ENCODE measurements at places on chromosomes 5 and 9. TPM values are rescaled to one million over a fixed set of nuclear protein-coding genes. Genes with fewer than 3 reads are reported as not detected.

Gene SLC36A3
- not detected for polyA plus RNA-seq

DNA sequence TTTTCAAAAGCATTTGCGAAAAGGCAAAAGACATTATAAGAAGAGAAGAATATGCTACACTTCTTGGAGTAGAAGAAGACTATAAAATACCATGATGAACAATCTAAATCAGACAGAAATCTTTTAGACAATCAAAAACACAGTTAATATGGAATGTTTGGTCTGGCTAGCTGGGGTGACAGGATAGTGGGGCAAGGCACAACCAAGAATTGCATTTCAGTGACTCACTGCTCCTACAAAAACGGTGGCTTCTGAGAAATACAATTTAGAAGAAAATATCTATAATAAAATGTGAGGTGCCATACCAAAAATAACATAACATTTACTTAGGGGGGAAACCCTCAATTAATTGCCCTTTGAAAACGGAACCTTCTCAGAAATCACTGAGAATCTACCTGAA lies 363.4 kb downstream of the NPR3 start:
- no peak overlapping the region for H3K4me3 ChIP-seq
- no peaks in the 10 kb centered on the region for H3K36me3 ChIP-seq
- no peaks in the 10 kb centered on the region for H3K27me3 ChIP-seq
- no peaks in the 10 kb centered on the region for H3K4me1 ChIP-seq
- no peak for DNase-seq
- no peak overlapping the region for H3K27ac ChIP-seq

Gene ADAMTS19
- 4.8 TPM for polyA plus RNA-seq

DNA sequence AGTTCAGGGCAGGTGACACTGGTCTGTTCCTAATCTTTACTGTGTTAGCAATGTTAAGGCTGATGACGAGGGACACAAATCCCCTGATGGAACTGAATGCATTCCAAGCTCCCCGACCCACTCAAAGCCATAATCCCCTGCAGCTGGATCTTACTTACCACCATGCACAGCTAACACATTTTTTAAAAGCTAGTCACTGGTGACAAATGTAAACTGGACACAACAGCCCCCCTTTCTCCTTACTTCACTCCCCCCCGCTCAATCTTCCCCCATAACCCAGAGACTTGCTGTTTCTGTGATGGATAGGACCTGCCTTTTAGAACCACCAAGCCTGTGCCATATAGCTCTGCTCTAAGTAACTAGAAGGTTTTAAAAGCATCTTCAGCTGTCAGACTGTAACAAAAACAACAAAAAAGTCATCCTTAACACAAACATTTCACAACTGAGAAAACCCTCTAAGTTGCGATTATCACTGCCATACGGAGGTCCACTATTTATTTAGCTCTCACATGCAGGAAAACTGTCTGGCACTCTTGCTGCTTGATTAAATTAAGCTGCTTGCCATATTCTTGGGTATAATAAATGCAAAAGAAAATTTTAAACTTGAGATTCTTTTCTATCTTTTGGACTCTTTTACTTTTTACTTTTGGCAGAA lies 44.4 kb downstream of the BNC2 start:
- peaks cover 34% of the 10 kb centered on the region for H3K4me1 ChIP-seq
- DNase-seq = no peak

- peaks cover 8% of the 10 kb centered on the region for H3K4me1 ChIP-seq
- DNase-seq = no peak
- H3K27me3 ChIP-seq = peaks cover 62% of the 10 kb centered on the region
- no peaks in the 10 kb centered on the region for H3K36me3 ChIP-seq
- peak overlapping the region; percentile 50 for H3K27ac ChIP-seq
- peak overlapping the region; percentile 53 for H3K4me3 ChIP-seq
Observed at GRCh38 chr9:70411930-70412831, 2.3 kb downstream of the KLF9 start.

DNA sequence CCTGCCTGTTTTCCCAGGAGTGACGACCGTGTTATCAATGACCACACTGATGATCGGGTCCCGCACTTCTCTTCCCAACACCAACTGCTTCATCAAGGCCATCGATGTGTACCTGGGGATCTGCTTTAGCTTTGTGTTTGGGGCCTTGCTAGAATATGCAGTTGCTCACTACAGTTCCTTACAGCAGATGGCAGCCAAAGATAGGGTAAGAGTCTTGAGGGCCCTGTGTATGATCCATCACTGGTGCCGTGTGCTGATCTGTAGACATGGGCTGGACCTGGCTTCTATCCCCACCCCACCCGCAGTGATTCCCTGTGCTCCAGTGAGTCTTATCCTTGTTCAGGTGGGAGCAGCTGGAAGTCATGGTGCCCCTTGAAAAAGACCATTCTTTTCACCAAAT lies 26.0 kb downstream of the GABRP start:
- no peak overlapping the region for H3K4me3 ChIP-seq
- H3K27me3 ChIP-seq = peaks cover 7% of the 10 kb centered on the region
- H3K4me1 ChIP-seq = no peaks in the 10 kb centered on the region
- no peaks in the 10 kb centered on the region for H3K36me3 ChIP-seq

DNA sequence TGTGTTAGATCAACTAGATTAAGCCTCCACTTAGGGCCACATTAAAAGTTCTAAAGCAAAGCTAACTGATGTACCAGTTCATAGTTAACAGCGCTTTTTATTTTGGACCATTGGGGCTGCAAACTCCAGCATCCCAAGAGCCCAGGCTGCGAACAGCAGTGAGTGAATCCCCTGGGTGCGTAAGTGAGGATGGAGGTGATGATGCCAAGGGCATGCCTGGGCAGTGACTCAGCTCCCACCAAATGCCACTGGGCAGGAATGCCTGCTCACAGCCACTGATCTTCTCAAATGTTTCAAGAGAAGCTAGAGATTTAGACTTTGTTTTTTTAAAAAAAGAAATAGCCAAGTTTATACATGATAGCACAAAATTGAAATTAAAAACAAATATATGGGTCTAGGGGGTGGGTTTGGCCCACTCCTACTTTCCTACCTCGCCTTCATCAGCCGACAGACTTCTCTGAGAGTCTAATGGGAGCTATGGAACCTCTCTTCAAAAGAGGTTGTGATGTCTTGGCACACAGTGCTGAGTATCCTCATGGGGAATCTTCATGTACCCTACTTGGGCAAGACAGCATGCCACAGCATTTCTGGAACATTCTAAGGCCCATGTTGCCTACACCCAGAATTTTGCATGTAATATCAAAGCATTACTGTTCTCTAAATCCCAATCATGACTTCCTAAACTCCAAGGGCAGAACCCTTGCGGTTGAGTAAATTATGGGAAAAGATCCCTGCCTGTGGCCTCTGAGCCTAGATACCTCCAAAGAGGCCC lies 398.1 kb downstream of the EBF1 start:
- H3K27ac ChIP-seq = no peak overlapping the region
- H3K27me3 ChIP-seq = peaks cover 11% of the 10 kb centered on the region
- DNase-seq = no peak
- no peak overlapping the region for H3K4me3 ChIP-seq
- no peaks in the 10 kb centered on the region for H3K4me1 ChIP-seq
- no peaks in the 10 kb centered on the region for H3K36me3 ChIP-seq

DNA sequence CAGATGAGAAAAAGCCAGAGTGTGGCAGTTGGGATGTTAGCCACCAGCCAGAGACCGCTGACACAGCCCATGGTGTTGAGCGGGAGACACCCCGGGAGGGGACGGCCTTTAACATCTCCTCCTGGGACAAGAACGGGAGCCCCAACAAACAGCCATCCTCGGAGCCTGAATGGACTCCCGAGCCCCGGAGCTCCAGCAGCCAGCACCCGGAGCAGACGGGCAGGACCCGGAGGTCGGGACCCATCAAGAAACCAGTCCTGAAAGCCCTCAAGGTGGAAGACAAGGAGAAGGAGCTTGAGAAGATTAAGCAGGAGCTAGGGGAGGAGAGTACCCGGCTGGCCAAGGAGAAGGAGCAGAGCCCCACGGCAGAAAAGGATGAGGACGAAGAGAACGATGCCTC lies 28.0 kb upstream of the POMT1 start:
- H3K27me3 ChIP-seq = no peaks in the 10 kb centered on the region
- H3K36me3 ChIP-seq = peaks cover 94% of the 10 kb centered on the region
- no peak for DNase-seq
- no peak overlapping the region for H3K27ac ChIP-seq

GRCh38 chr9:86281593-86282076 lies 703 bp downstream of the ISCA1 start:
- peaks cover 12% of the 10 kb centered on the region for H3K4me1 ChIP-seq
- no peak for DNase-seq
- peak overlapping the region; percentile 65 for H3K4me3 ChIP-seq
- peak overlapping the region; percentile 93 for H3K27ac ChIP-seq

Gene FKBP15
- 23.1 TPM for polyA plus RNA-seq

Gene LCN2
- 0.93 TPM for polyA plus RNA-seq

- H3K27ac ChIP-seq = peak overlapping the region; percentile 88
- peak overlapping the region; percentile 53 for H3K4me3 ChIP-seq
- H3K27me3 ChIP-seq = no peaks in the 10 kb centered on the region
- peaks cover 5% of the 10 kb centered on the region for H3K36me3 ChIP-seq
Observed at GRCh38 chr5:145937432-145938250, 1.3 kb downstream of the SH3RF2 start.

Gene PCYOX1L
- polyA plus RNA-seq = 48.7 TPM

Gene PTPN3
- 37.5 TPM for polyA plus RNA-seq

DNA sequence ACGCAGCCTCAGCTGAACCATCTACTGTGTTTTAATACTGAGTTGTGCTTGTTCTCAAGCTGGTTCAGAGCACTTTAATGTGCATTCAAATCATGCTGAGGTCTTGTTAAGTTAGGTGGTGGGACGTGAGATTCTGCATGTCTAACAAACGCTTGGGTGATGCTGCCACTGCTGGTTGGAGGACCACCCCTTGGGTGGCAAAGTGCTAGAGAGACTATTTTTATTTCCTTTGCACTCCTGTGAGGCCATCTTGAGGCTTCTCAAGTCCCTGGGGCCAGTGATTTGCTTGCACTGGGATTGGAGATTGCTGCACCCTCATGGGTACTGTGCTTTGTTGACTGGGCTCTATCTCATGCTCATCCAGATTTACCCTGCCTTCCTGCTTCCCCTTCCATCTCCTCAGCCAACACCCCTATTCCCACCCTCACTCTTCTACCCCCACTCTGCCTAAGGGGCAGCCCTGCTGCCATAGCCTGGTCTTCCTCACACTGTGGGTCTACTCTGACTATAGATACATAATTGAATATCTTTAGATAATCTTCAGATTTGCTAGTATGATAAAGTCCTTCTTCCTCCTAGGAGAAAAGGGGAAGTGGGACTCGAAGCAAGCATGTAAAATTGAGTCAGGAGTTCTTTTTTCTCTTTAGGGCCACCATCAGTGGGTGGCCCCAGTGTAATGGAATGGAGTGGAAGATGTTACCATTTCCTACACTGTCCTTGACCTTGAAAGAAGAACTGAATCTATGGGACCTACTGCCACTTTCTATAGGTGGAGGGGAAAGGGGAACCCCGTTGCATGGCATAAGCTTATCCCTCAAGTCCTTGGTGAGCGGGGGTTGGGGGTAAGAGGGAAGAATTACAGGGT lies 45.1 kb upstream of the SUB1 start:
- no peak for DNase-seq
- H3K36me3 ChIP-seq = no peaks in the 10 kb centered on the region
- no peak overlapping the region for H3K4me3 ChIP-seq
- H3K27ac ChIP-seq = no peak overlapping the region
- no peaks in the 10 kb centered on the region for H3K4me1 ChIP-seq

- H3K27ac ChIP-seq = no peak overlapping the region
- H3K4me3 ChIP-seq = no peak overlapping the region
- H3K36me3 ChIP-seq = no peaks in the 10 kb centered on the region
- H3K27me3 ChIP-seq = peaks cover 15% of the 10 kb centered on the region
- DNase-seq = no peak
- H3K4me1 ChIP-seq = peaks cover 4% of the 10 kb centered on the region
Observed at GRCh38 chr9:125409637-125410521, 148.3 kb downstream of the GAPVD1 start.
